Hematopoietic multipotent progenitor cell treated with erythropoietin and hydrocortisone succinate and interleukin-3 and kit ligand, for 6 days (in vitro differentiated cells): ENCODE measurements at places on chromosomes 16 and 17.
A peak's percentile ranks its signal among the peaks of the same experiment; 100 is the strongest.

DNA sequence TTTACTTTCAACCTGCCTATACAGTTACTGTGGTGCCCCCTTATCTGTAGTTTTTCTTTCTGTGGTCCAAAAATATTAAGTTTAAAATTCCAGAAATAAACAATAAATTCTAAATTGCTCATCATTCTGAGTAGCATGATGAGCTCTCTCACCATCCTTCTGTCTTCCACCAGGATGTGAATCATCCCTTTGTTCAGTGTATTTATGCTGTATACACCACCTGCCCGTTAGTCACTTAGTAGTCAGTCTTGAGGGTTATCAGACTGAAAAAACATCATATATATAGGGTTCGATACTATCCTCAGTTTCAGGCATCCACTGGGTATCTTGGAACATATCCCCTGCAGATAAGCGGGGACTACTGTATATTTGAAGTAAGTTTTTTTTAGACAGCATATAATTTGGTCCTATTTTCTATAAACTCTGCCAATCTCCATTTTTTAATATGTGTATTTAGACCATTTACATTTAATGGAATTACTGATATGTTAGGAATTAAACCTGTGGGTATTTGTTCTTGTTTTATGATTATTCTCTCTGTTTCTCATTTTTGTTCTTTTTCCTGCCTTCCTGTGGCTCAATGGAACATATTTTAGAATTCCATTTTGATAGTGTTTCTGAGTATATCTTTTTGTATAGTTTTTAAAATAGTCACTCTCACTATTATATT, 31.0 kb downstream of the TBX21 start:
- no peak for DNase-seq

- DNase-seq, result no peak
Observed at GRCh38 chr16:3549906-3550305, 27.3 kb downstream of the NLRC3 start.

DNA sequence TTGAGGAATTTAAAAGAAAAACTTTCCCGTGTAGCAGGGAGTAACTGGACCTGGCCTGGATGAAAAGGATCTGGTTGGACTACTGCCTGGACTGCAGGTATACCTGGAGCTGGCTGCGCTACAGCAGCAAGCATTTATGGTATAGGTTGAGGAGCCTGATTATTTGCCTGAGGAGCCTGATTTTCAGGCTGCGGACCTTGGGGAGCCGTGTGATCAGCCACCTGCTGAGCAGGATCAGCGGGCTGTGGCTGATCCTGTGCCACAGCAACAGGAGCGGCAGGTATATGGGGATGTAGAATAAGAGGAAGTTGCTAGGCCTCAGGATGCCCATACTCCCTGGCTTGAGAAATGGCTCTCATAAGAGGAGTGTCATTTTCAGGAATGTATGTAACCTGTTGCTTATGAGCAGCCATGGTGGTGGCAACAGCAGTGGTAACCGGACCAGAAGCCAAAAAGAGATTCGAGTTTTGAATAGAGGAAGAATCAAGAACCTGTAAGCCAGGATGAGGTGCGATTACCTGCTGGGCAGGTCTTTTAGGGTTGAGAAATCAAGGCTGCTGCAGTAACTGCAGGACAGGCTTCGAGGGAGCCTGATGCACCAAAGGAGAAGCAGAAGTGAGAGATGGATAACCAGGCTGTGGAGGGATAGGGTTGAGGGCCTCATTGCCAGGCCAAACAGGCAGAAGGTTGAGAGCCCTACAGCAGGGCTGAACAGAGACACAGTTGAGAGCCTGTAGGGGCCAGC, 60.9 kb upstream of the ARL4D start:
- no peak for DNase-seq

DNA sequence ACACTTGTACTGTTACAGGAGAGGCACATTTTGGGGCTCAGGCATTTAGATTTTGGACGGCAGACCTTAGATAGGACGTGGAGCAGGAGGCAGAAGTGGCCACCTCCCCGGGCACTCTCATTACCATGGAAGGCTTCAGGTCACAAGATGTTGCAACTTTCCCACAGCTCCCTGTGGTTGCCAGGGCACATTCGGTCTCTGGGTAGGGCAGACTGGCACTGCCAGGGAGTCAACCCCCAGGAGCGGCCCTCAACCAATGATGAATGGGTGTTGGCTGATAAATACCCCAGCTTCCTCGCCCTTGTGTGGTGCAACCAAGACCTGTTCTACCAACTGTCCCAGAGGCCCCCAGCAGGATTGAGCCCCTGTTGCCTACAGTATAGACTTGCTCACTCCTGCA, 11.2 kb downstream of the NAGPA start:
- DNase-seq, result no peak

DNA sequence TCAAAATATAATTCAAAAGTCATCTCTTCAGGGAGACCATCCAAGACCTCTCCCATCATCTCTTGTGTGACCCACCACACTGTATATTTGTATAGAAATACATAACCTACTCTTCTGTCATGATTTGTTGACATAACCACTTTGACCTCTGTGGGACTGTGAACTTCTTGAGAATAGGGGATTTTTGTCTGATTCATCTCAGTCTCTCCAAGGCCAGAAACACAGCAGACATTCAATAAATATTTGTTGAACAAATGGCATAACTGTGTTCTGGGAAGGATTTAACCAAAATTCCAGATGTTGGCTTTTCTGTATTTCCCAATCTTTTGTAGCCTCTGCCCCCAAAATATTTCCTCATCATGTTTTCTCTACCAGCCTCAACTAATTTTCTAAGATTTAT, 169.7 kb downstream of the CDH11 start:
- no peak for DNase-seq

GRCh38 chr16:85936816-85937215, 37.9 kb downstream of the IRF8 start:
- no peak for DNase-seq

GRCh38 chr16:50297301-50298074, 31.1 kb downstream of the ADCY7 start:
- DNase-seq, result no peak

GRCh38 chr16:51152691-51153576, 1.9 kb upstream of the SALL1 start:
- DNase-seq, result no peak

- peak; percentile 56 for DNase-seq
Observed at GRCh38 chr17:61219460-61219859, 180.2 kb upstream of the TBX2 start.

- DNase-seq, result no peak
Observed at GRCh38 chr16:67930678-67931211, 917 bp downstream of the CTRL start.

- DNase-seq, result no peak
Observed at GRCh38 chr17:48989100-48989499, 8.1 kb upstream of the IGF2BP1 start.

GRCh38 chr17:82947051-82947991, 107.5 kb upstream of the ZNF750 start:
- no peak for DNase-seq

DNA sequence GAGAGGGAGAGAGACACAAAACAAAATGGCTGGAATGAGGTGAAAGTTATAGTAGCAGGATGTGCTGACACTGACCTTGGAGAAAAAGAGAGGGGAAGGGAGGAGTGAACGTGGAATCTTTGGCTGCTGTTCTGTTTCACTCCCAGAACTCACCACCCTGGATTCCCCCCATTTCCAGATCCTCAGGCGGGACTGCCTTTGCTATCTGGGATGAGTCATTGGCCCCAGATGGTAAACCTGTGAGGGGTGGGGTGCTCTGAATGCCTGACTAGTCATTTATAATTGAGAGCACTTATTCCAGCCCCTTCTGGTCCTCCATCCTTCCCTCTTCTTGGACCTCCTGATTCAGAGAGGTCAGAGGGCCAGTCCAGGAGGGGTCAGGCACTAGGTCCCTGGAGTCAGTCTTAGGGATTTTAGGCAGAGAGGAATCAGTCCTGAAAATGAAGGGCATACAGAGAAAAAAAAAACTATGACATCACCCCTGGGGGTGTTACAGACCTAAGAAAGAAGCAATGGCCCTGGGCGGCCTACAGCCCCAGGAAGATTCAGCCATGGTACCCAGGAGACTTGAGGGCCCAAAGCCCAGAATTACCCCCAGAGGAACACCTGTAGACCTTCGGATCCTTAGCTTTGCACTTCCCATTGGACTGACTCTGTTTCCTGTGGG, 2.2 kb upstream of the ZG16 start:
- no peak for DNase-seq

- DNase-seq, result no peak
Observed at GRCh38 chr16:79051313-79051712, 549.2 kb downstream of the MAF start.

- no peak for DNase-seq
Observed at GRCh38 chr17:8142887-8143580, 9.2 kb downstream of the PER1 start.

GRCh38 chr16:4743226-4743878, 9.0 kb downstream of the DNAAF8 start:
- peak; percentile 25 for DNase-seq

DNA sequence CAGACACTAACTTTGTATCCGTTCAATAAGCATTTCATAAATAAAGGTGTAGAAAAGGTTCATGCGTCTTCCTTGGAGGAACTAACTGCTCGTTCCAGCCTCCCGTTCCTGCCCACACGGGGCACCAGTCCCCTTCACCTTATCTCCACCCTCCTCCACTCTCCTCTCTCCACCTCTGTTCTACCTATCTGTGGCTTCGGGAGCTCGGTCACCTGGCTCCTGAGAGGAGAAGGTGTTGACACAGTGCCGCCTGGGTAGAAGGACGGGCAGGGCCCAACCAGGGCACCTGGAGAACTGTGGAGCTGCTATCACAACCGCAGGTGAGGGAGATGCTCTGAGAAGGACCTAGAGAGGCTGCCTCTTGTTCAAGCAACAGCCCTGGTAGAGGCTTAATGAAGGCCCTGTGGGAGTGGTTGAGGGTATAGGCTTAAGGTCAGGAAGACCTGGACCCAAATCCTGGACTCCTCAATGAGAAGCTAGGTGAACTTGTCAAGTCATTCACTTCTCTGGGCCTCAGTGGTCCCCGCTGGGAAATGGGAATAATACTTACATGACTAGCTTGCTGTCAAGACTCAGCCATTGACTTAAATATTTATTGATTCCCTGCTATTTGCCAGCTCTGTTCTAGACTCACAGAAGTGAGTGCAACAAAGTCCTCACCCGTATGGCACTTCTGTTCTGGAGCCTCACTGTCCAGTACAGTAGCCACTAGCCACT, 9.6 kb upstream of the MINK1 start:
- no peak for DNase-seq

DNA sequence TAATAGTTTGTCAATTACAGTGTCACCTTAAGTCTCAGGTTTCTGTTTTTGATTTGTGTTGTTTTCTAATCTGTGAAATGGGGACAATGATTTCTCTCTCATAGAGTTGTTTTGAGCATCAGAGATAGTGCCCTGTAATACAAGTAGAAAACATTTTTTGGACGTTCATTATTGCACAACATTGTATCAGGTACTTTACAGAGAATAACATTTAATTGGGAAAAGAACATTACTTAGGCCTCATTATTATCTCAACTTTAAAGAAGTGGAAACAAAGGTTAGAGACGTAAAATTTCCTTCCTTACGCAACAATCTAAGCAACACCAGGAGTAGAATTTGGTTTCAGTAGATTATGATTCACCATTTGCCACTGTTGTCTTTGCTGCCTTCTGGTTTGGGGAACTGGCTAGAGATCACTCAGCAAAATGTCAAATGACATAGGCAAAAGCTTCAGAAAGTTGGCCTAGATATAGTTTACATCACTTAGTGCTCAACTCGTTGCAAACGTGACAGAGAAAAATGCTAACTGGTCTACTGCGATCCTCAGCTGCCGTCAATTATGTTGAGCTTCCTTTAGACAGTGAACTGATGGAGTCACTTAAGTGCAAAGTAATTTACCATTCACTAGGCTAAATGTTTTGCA, 1026.8 kb downstream of the CDH11 start:
- no peak for DNase-seq

DNA sequence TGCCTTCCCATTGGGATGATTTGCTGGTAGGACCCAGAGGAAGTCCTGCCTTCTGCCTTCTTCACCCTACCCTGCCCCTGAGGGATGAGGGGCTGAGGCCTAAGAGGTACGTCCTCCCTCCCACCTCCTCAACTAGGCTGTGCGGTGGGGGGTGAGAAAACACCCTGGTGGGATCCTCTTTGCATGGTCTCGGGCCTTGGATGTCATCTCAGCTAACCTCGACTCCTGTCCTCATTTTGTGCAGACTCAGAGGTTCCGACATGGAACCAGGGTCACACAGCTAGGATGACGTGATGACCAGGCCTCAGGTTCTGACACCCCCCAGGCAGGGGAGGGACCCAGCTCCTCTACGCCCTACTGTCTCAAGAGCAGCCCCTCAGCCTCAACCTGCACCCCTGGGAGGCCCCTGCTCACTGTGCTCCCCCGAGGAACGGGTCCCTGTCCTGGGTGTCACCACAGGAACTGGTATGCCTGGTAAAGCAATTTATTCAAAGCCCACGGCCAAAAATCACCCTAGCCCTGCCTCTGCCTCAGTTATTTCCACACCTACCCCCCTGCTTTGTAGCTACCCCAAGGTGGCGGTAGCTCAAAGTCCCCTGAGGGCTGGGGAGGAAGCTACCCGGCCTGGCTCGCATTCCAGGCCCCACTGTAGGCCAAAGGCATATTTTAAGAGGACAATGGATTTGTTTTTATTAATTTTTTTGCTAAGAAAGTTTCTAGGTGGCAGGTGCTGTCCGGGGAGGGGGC, 17.5 kb downstream of the UNC13D start:
- DNase-seq, result no peak

- no peak for DNase-seq
Observed at GRCh38 chr16:7438601-7439000, 106.0 kb downstream of the RBFOX1 start.

- no peak for DNase-seq
Observed at GRCh38 chr17:51180486-51180885, 14.3 kb downstream of the NME2 start.

DNA sequence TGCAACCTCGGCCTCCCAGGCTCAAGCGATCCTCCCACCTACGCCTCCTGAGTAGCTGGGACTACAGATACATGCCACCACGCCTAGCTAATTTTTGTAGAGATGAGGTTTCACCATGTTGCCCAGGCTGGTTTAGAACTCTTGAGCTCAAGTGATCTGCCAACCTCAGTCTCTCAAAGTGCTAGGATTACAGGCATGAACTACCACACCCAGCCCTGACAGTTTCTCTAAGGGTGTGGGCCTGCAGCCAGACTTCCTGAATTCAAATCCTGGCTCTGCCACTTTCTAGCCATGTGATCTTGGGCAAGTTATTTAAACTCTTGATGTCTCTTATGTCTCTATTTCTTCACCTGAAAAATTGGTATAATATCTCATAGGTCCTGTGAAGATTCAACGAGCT, 5.6 kb downstream of the CUEDC1 start:
- peak; percentile 54 for DNase-seq

- DNase-seq, result no peak
Observed at GRCh38 chr16:49023050-49023449, 258.6 kb downstream of the CBLN1 start.

GRCh38 chr17:66990047-66990446, 25.5 kb downstream of the CACNG4 start:
- no peak for DNase-seq

DNA sequence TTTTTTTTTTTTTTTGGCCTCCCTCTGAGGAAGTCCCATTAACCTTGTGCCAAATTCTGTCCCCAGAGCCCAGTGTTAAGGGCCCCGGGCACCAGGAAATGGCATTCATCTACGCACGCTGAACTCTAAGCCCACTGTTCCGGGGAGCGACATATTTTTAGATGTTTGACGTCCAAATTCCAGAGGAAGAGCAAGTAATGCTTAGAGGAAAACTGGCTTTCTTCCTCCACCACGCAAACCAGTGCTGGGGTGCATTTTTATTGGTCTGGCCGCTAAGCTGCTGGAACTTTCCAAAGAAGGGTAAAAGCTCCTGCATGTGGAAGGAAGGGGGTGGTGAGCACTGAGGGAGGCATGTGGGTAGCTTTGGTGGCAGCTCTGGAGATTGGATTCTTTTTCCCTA, 8.3 kb downstream of the WFDC1 start:
- DNase-seq, result no peak
